ENCODE measurements at places on chromosomes 11 and 22.

DNA sequence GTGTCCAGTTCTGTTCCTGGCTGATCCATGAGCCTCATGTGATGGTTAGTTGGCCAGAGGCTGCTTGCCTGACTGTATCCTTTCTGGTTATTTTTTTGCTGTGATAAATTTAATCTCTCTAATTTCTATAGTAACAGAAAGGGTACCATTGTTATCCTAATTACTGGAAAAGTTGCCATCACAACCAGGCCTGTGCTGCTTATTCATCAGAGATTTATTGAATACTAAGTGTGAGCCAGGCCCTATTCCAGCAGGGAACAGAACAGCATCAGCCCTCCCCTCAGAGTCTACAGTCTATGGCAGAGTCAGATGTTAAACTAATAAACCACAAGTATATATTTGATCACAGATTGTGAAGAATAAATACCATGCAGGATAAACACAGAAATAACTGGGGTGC is 86.8 kb downstream of the DEPDC5 start:
- DNase-seq, result peak; percentile 11

DNA sequence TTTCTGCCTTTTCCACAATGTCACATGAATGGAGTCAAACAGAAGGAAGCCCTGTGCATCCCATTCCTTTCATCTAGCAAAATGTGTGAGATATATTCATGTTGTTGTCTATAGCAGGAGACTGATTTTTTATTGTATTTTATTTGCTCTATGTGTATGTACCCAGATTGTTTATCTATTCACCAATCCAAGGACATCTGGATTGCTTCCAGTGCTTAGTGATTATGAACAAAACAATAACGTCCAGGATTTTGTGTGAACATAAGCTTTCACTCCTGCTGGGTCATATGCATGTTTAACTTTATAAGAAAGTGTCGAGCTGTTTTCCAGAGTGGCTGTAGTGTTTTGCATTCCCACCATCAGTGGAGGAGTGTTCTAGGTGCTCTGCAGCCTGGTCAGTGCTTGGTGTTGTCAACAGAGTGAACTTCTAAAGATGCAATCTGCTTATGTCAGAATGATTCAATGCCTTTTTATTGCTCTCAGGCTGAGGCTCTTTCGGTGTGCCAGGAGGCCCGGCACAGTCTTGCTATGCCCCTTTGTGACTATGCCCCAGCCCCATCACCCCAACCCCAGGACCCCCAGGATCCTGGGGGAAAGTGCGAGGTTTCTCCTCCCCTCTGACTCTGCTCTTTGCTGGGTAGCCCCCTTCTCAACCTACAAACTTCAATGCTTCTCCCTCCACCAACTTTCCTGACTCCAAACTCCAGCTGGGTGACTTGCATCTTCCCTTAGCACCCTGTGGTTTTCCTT is 19.9 kb upstream of the SYT13 start:
- no peak for DNase-seq

DNA sequence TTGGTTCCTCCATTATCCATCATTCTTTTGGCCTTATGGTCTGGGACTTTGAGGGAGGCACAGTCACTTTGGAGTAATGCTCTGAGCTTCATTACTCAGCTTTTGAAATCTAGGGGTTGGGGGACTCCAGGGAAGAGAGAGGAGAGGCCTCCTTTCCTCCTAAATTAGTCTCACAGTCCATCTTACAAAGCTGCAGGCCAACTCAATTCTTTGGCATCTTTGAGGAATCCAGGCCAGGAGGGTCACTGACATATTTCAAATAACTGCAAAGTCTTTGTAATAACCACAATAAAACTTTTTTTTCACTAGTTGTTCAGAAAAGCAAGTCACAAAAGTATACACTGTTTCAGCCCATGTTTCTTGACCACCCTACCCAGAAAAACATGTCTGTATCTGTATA is 73.3 kb upstream of the FAR1 start:
- no peak for DNase-seq

DNA sequence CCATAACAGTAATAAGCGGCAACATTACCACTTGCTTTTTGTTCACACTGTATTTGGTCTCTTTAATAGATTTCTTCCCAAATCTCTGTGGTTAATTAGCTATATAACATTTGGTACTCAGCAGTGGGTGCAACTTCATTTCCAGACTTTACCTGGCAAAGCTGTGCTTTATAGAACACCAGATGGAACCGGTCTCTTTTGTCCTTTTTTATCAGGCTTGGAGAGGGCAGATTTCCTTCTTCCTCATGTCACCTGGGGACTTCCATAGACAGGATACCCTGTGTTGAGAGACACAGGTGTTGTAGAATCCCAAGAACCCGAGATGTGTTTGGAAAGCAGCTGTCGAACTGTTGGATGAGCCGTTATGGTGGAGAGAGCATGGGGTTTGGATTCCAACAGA is 393.7 kb downstream of the NTM start:
- DNase-seq, result no peak

DNA sequence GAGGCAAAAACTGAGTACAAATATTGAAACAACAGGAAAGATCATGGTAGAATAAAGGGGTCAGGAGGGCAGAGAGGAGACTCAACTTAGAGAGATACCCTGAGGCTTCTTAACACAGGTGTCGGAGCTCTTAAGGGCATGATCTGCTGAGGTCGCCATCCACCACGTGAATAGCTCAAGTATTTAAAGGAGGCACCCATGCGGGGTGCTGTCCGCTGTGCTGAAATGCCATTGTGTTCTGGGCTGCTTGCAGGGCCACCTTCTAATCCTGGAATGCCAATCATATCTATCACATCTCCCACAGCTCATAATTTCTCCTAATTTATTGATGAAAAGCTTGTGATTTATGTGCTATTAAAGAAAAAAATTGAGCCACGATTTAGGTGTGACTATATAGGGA is 90.2 kb downstream of the SEZ6L start:
- DNase-seq, result no peak

DNA sequence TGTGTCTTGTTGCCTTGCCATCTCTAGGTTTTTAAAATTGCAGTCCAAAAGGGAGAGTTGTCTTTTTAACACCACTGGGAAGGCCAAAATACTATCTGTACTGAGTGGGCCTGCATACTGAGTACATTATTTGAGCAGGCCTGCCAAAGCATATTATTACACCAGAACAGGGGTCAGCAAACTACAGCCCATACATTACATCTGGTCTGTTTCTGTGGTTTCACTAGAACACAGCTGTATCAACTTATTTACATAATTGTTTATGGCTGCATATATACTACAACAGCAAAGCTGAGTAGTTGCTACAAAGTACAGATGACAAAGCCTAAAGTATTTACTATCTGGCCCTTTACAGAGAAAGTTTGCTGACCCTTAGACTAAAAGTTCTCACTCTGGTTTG is 74.0 kb downstream of the USP35 start:
- no peak for DNase-seq

GRCh38 chr11:68021167-68021787 is 9.2 kb upstream of the NDUFS8 start:
- DNase-seq, result no peak

DNA sequence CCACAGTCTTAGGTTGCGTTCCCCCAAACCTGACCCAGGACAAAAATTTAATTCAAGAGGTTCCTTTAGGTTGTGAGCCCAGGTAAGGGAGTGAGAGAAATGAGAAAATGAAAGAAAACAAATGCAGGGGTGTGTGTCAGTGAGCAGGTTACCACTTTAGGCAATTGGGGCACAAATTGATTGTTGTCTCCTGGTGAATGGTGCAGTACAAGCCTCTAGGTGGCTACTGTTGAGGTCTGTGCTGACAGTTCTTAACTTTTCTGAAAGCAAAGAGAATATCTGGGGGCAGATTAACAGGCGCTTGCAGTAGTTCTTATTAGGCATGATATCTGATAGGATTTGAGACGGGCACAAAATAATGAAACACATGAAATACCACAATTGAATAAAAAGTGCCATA is 894.6 kb downstream of the FAM181B start:
- DNase-seq, result no peak

DNA sequence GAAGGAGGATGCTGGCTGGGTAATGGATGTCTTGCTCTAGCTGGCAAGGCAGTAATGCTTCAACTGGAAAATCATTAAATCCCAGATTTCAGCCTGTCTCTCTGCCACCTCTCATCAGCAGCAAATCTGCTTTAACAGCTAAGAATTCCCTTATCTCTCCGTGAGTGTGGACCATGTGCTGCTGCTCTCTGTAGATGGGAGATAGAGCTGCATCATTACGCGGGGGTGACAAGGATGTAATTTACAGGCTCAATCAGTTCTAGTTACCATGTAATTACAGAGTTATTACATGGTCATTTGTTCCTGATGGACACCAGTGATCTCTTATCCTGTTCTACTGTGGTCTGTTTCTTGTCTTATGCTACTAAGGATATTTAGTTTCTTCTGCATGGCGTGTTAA is 665.4 kb downstream of the NTM start:
- DNase-seq, result peak; percentile 52

GRCh38 chr11:9664276-9665171 is 647 bp downstream of the SWAP70 start:
- peak; percentile 25 for DNase-seq

DNA sequence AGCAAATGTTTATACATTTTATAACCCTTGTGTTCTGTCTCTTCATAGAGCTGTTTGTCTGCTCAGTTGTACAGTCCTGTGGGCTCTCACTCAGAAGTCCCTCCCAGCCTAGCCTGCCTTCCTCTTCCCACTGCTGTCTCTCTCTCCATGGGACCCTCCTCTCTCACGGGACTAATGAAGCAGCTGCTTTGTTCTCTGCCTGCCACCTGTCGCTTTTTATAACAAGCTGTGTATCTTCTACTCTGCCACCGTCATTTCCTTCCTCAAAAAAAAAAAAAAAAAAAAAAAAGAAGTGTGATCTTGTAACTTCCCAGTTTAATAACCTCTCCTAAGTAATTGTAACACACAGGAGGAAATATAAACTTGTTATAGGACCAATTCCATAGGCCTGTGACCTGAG is 92.2 kb upstream of the ALKBH3 start:
- peak; percentile 35 for DNase-seq

DNA sequence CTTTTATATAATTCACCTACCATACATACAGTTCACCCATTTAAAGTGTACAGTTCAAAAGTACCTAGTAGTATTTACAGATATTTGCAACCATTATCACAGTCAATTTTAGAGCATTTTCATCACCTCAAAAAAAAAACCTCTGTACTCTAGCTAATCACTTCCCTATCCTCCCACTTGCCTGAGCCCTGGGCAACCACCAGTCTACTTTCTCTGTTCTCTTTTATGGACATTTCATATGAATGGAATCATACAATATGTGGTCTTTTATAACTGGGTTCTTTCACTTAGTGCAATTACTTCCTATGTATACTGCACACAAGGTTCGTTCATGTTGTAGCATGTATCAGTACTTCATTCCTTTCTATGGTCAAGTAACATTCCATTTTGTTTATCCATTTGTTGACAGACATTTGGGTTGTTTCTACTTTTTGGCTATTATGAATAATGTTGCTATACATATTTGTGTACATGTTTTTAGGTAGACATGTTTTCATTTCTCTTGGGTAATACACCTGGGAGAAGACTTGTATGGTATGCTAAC is 17.8 kb upstream of the NEU3 start:
- no peak for DNase-seq

GRCh38 chr11:24497831-24498230 is 978 bp downstream of the LUZP2 start:
- peak; percentile 53 for DNase-seq

GRCh38 chr22:37279331-37280181 is 2.8 kb upstream of the CYTH4 start:
- no peak for DNase-seq

DNA sequence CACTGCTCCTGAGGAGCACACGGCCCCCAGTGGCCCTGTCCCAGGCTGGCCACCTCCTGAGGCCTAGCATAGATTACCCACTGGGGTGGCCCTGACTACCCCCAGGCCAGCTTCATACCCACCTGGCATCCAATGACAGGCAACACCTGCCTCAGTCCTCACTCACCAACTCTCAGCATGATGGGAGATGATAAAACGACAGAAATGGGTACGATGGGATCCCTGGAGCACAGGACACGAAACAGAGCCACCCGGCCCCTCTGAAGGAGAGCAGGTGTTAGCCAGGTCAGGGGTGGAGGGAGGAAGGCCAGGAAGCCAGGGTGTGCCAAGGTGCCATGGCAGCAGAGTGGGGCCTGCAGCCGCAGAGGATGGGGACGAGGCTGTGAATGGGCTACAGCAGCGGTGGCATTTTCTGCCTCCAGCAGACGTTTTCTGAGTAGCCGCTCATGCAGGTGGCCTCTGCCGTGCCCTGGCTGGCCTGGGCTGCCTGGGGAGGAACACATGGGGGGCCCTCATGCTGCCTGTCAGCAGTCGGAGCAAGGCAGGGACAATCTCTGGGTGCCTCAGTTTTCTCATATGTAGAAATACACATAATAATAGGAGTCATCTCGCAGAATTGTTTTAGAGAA is 50.2 kb upstream of the FGF3 start:
- DNase-seq, result no peak

- DNase-seq, result no peak
These were observed 24.1 kb downstream of the RGL4 start for GRCh38 chr22:23714596-23715578.

- no peak for DNase-seq
These were observed 8.2 kb downstream of the SOX6 start for GRCh38 chr11:16347928-16348685.

DNA sequence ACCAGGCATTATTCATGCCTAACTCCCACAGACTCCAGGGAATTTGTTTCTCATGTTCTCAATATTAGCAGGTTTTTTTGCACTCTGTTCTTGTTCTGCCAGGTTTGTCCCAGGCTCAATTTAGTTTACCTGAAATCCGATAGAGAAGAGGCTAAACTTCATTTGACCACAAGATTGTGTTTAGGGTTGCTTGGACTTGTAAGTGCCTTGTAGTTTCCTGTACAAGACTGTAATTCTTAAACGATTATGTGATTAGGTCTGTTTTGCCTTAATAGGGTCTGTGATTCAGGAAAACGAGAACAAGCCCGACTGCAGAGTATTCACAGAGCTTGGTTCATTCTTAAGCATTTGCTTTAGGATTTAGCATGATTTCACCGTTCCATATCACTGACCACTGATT is 1.8 kb downstream of the PRSS23 start:
- DNase-seq, result no peak

GRCh38 chr11:134801570-134801969 is 389.5 kb upstream of the B3GAT1 start:
- DNase-seq, result peak; percentile 81

- no peak for DNase-seq
These were observed 56.7 kb downstream of the APIP start for GRCh38 chr11:34859496-34859895.
